ENCODE measurements at places on chromosomes 6 and 20. TPM values are rescaled to one million over a fixed set of nuclear protein-coding genes. Genes with fewer than 3 reads are reported as not detected.

Gene UNC5CL
- total RNA-seq, result 0.37 TPM

Gene TNFAIP3
- total RNA-seq, result 17.0 TPM

Gene SGK2
- 6.2 TPM for total RNA-seq

Gene CCM2L
- total RNA-seq, result 5.8 TPM

Gene EBF4
- total RNA-seq, result 9.3 TPM

Gene ERGIC3
- 176 TPM for total RNA-seq

Gene RAB44
- total RNA-seq, result 0.26 TPM
